LHCN-M2 (cell line): ENCODE measurements at places on chromosomes 16 and 17.
A peak's percentile ranks its signal among the peaks of the same experiment; 100 is the strongest.

GRCh38 chr16:83808573-83809014, 816 bp downstream of the HSBP1 start:
- DNase-seq = no peak

DNA sequence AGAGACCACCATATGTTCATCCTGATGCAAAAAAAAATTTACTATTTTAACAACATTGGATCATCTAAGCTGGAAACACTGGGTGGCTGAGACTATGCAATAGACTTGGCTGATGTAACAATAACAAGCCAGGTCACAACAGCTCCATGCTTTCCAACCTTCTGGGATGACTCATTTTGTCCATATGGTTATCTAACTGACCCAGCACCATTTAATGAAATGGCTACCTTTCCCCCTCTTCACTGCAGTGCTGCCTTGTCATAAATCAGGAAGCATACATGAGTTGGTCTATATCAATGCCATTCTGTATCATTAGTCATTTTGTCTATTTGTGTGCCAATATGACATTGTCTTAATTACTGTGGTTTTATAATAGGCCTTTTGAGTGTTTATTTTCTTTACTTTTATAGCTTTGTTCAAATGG, 217.6 kb upstream of the KCNJ16 start:
- peak; percentile 61 for DNase-seq

GRCh38 chr17:18862011-18862410, 4.1 kb downstream of the PRPSAP2 start:
- no peak for DNase-seq

DNA sequence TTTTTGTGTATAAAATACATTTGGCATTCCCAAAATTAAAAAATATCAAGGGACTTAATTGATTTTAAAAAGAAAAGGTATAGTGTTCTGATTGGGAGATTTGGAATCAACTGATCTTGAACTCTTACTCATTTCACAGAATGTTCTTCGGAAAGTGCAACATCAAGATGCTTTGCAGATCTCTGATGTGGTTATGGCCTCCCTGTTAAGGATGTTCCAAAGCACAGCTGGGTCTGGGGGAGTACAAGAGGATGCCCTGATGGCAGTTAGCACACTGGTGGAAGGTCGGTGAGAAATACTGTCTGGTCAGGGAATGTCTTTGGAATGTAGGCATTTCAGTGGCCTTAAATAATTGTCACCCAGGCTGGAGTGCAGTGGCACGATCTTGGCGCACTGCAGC, 19.5 kb upstream of the TBKBP1 start:
- no peak for DNase-seq

- DNase-seq = no peak
These were observed 365.1 kb upstream of the CDH5 start for GRCh38 chr16:66001432-66001831.
